ENCODE measurements at places on chromosomes 3 and 15.

DNA sequence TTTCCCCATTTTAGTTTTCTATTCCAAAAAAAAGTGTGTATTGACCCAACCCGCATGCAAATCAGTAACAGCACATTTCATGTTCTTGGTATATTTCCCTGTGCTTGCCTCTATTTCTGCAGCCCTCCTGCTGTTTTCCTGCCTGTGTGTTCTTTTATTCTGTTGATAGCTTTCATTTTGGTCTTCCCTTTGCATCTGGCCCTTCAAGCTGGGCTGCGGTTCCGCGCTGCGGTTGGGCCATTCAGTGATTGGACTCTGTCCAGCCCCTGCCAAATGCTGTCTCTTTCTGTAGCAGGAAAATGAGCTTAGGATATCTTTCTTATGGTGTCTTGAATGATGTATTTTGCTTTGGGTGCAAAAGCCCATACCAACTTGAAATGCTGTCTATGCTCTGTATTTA is 49.9 kb downstream of the ZNF621 start:
- no peak for DNase-seq

DNA sequence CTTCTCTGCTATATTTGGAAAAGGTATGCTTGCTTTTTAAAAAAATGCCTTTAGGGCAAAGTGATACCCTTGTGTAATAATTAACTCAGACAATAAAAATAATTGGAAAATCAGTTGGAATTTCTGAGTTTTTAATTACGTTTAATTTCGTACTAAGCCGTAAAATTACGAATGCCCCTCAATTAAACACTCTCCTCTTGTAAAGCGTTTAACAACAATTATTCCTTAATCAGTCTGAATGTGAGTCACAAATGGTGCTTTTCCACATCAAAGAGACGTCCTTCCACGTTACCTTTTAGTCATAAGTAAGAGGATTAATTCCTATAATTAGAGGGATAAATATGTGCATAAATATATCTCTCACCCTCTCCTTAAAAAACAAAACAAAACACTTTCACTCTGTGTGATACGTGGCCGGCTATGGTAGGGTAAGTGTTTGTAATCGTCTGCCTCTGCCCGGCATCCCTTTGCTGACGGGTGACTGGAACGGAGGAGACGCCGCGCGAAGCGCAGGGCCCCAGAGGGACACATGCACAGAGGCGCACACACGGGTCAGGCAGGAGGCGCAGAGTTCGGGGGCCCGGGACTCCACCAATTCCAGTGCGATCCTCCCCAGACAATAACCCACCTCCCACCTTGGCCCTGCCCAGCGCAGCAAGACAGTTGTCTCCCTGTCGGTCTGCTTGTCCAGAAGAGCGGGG is 9.7 kb upstream of the MEIS2 start:
- no peak for DNase-seq

DNA sequence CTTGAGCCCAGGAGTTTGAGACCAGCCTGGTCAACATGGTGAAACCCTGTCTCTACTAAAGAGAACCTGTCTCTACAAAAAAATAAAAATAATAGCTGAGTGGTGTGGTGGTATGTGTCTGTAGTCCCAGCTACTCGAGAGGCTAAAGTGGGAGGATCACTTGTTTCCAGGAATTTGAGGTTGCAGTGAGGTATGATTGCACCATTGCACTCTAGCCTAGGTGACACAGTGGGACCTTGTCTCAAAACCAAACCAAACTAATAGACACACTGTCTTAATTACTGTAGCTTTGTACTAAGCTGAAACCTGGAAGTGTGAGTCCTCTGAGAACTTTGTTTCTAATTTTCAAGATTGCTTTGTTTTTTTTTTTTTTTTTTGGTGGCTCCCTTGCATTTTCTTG is 30.4 kb downstream of the MGA start:
- DNase-seq = no peak

- DNase-seq = no peak
Observed at GRCh38 chr3:122030381-122031122, 8.5 kb upstream of the ILDR1 start.

DNA sequence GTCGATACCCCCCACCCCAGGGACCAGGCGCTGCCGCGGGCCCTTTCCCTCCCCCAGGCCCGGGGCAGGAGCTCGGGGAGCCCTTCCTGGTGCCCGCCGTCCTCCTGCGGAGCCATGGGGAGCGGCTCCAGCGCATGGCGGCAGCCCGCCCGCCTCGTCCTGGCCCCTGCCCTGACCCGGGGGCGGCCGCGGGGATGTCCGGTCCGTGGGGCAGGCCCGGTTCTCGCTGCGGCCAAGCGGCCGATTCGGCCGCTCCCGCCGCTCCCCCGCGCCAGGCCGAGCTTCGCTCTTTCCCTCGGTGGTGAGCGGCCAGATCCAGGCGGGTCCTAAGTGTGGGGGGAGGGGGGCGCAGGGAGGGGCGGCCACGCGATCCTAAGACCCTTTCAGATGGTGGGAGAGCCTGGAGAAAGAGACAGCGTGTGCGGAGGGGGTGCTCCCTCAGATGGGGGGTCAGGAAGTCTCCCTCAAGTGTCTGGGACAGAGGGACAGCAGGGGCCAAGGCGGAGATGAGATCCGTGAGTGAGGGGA is 1.3 kb downstream of the NEIL1 start:
- no peak for DNase-seq

GRCh38 chr3:160544844-160545503 is 20.4 kb downstream of the KPNA4 start:
- DNase-seq = no peak

GRCh38 chr3:127135241-127136023 is 57.5 kb upstream of the PRR23E start:
- DNase-seq = no peak

- DNase-seq = no peak
Observed at GRCh38 chr3:17088017-17088416, 203.3 kb downstream of the PLCL2 start.

- no peak for DNase-seq
Observed at GRCh38 chr3:109715707-109716106, 378.4 kb upstream of the DPPA4 start.

GRCh38 chr3:112373924-112374323 is 41.0 kb downstream of the CD200 start:
- DNase-seq = no peak

All from stimulated activated CD4-positive, alpha-beta T cell treated with anti-CD3 and anti-CD28 coated beads, Interleukin-2, amount 100 ng/mL, for 48 hours (primary cell).